ENCODE measurements at places on chromosomes 1 and 21.

GRCh38 chr1:20386323-20387081 lies 95.8 kb downstream of the VWA5B1 start:
- no peak overlapping the region for H3K4me3 ChIP-seq
- H3K27ac ChIP-seq: no peak overlapping the region
- H3K4me1 ChIP-seq: no peaks in the 10 kb centered on the region
- H3K36me3 ChIP-seq: no peaks in the 10 kb centered on the region

DNA sequence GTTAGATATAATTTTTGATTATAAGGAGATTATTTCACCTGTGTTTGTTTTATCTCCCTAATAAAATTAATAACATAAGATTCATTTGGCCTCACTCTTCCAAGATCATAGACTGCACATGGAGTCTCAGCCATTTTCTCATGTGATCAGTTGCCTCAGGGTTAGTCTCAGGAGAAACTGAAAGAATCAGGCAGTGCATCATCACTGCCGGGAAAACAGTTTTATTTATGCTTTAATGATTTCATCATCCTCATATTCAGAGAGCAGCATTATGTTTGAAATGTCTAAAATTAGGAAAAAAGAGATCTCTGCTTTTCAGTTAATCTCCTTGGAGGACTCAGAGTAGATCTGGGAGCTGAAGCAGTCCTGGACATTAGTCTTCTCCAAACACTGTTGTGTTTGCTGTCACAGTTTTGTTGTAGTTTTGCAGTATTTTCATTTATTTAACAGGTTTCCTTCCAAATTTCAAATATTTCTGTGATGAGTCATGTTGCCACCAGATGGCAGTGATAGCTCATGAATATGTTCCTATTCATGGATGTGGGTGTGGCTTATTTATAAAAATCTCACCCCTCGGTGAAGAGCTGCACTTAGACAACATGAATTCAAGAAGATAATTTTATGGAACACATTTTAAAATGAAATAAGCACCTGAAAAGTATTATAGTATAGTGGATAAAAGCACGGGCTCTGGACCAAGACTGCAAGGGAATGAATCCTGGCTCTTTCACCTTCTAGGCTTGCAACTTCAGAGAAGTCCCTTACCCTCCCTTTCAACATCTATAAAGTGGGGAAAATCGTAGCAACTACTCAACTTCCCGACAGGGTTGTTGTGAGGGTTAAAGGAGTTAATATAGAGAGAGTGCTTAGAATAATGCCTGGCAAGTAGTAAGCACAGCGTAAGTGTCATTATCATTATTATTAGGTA lies 31.2 kb downstream of the CHD1L start:
- peaks cover 7% of the 10 kb centered on the region for H3K36me3 ChIP-seq
- DNase-seq: peak; percentile 43

DNA sequence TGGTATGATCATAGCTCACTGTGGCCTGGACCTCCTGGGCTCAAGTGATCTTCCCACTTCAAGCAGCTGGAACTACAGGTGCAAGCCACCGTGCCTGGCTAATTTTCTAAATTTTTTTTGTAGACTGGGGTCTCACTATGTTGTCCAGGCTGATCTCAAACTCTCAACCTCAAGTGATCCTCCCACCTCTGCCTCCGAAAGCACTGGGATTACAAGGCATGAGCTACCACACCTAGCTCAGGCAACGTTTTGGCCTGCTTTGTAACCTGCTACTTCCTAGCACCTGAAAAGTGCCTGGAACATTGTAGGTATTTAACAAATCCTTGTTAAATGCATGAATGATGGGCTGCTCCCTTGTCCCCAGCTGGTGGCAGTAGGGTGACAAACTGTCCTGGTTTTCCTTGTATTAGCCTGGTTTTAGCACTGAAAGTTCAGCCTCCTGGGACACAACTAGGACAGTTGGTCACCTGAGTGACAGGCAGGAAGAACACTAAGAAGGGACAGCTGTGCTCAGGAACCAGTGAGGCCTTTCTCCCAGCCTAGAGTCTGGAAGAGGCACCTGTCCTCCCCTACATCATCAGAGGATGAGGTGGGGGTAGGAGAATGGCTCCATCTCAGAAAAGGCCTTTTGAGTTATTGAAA lies 88.5 kb upstream of the CD34 start:
- no peak overlapping the region for H3K4me3 ChIP-seq
- H3K27me3 ChIP-seq: peaks cover 36% of the 10 kb centered on the region
- H3K27ac ChIP-seq: no peak overlapping the region
- DNase-seq: no peak
- no peaks in the 10 kb centered on the region for H3K4me1 ChIP-seq

GRCh38 chr1:210917560-210918169 lies 216.3 kb downstream of the KCNH1 start:
- no peak overlapping the region for H3K4me3 ChIP-seq
- no peak for DNase-seq
- no peaks in the 10 kb centered on the region for H3K36me3 ChIP-seq
- H3K27me3 ChIP-seq: peaks cover 15% of the 10 kb centered on the region
- no peak overlapping the region for H3K27ac ChIP-seq
